CD14-positive monocyte (primary cell): ENCODE measurements at places on chromosomes 7 and 10. TPM values are rescaled to one million over a fixed set of nuclear protein-coding genes. Genes with fewer than 3 reads are reported as not detected.

The FKBP6 gene
- polyA plus RNA-seq = not detected

The ASB10 gene
- polyA plus RNA-seq = not detected in 2 replicates

The NAT16 gene
- not detected for polyA plus RNA-seq

The FXYD4 gene
- polyA plus RNA-seq = not detected

The SHH gene
- not detected in 2 replicates for polyA plus RNA-seq

The KNDC1 gene
- 0.22 TPM for polyA plus RNA-seq

The HGF gene
- polyA plus RNA-seq = 18.3 and 24.0 TPM in 2 replicates

The JAZF1 gene
- 12.4 and 18.1 TPM in 2 replicates for polyA plus RNA-seq

The SKIDA1 gene
- not detected for polyA plus RNA-seq

The BTBD16 gene
- polyA plus RNA-seq = not detected

The ADAM12 gene
- not detected for polyA plus RNA-seq

The TMEM26 gene
- polyA plus RNA-seq = not detected in 2 replicates

The ATP6V0A4 gene
- not detected in 2 replicates for polyA plus RNA-seq

The SH2D4B gene
- polyA plus RNA-seq = not detected

The RNF148 gene
- not detected for polyA plus RNA-seq

The ABCA13 gene
- 0.22 and 0.37 TPM in 2 replicates for polyA plus RNA-seq

The ORAI2 gene
- 38.2 TPM for polyA plus RNA-seq

The OPN4 gene
- polyA plus RNA-seq = not detected

The C10orf53 gene
- not detected for polyA plus RNA-seq

The FLNC gene
- not detected for polyA plus RNA-seq

The DCLRE1C gene
- polyA plus RNA-seq = 5.2 and 10.9 TPM in 2 replicates

The PTPRN2 gene
- polyA plus RNA-seq = 0.97 TPM

The WNT16 gene
- 0.03 and 0.05 TPM in 2 replicates for polyA plus RNA-seq

The MRC1 gene
- polyA plus RNA-seq = 0.34 TPM

The PDE1C gene
- polyA plus RNA-seq = not detected

The GRID2IP gene
- not detected in 2 replicates for polyA plus RNA-seq

The R3HCC1L gene
- 2.6 TPM for polyA plus RNA-seq

The FEZF1 gene
- polyA plus RNA-seq = not detected in 2 replicates

The ZKSCAN1 gene
- 24.3 TPM for polyA plus RNA-seq

The RET gene
- 0.08 TPM for polyA plus RNA-seq

The DPYSL4 gene
- not detected for polyA plus RNA-seq

The CLRN3 gene
- not detected in 2 replicates for polyA plus RNA-seq

The SLC25A40 gene
- polyA plus RNA-seq = 26.2 TPM

The C10orf62 gene
- polyA plus RNA-seq = not detected

The HTR5A gene
- polyA plus RNA-seq = not detected

The AVPI1 gene
- polyA plus RNA-seq = 2.9 TPM

The FANK1 gene
- polyA plus RNA-seq = 0.20 TPM in 1 of 2 replicates, not detected in the other
